ENCODE measurements at places on chromosomes 5 and 9.

GRCh38 chr5:175638305-175638704 is 19.6 kb upstream of the HRH2 start:
- no peak for DNase-seq

DNA sequence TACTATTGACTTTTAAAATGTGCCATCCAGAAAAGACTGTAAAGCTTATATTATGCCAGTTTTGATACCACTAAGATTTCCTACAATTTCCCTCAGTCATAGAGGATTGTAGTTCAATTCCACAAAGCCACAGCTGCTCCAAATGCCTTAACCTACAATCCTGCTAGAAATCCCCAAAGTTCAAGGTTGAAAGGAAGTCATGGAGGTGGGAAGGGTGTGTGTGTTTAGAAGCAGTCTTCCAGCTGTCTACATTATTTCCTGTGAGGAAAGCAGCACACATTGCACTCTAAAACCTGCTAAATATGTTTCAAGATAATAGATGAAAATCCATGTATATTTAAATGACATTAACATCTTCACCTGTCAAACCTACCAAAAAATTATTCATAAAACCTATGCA is 11.8 kb downstream of the EPB41L4A start:
- DNase-seq = no peak

DNA sequence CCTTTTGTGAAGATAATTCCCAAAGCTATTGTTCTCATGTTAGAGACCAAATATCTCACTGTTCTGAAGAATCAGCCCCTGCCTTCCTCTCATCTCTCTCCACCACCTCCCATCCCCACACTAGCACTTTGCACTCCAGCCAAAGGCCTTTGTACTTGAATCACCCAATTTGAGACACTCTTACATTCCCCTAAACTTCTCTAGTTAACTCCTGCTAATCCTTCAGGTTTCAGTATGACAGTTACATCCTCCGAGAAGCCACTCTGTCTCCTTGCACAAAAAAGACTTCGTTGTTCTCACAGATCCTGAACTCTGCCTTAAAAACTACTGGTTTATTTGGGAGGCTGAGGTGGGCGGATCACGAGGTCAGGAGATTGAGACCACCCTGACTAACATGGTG is 227.5 kb downstream of the PIK3R1 start:
- no peak for DNase-seq

DNA sequence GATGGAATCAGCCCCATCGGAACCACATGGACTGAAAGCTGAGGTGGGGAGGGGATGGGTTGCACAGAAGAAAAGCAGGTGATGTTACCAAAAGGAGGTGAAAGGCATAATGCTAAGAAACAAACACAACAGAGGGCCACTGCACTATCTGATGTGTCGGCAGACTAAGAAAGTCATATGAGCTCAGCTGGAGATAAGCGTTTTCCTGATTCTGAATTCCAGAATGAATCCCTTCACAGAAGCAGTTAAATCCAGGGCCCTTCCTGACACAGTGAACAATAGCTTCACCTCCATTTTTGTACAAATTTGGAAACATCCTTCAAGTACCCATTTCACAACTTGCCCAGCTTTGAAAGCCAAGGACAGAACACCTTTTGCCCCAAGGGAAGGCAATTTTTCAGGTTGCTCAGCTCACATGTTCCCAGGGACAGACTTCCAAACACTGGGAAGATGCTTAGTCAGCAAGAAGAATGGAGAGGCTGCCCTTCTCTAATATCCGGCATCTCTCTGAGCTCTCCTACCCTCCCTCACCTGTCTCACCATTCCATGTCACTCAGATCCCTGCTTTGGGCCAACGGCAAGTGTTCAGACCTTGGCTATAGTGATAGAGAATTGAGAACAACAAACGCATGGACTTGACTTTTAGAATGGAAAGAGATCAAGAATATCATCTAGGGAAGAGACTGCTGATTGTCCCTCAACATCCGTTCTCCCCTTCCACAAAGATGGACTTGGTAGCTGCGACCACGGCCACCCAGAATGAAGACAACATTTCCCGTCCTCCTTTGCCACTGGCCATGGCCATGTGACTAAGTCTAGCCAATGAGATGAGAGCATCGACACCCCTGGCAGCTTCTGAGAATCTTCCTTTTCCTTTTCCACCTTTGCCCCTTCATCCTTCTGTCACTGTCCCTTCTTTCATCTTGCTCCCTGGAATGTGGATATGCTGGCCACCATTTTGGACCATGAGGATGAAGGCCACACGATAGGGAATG is 68.6 kb upstream of the IL17B start:
- no peak for DNase-seq

- no peak for DNase-seq
Observed at GRCh38 chr9:90840696-90841095, 39.1 kb downstream of the SYK start.

- no peak for DNase-seq
Observed at GRCh38 chr5:98749046-98749445, 24.4 kb upstream of the RGMB start.

DNA sequence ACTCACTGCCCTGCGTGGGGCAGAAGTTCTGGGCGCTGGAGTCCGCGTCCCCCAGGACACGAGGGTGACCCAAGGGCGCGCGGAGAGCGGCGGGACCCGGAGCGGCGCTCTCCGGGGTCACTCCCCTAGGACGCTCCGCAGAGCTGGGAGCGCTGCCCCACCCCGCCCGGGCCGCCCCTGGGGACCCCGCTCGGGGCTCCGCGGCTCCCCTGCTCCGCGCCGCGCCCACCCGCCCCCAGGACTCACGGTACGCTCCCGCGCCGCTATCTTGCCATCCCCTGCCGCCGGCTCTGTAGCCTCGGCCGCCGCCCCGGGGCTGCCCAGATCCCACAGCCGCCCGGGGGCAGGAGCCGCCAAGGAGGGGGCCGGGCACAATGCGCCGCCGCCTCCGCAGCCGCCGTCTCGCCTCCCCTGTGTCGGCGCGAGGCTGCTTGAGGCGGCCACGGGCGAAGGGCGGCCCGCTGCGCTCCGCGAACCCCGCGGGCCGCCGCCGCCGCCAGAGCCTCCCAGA is 303 bp downstream of the LIFR start:
- no peak for DNase-seq

DNA sequence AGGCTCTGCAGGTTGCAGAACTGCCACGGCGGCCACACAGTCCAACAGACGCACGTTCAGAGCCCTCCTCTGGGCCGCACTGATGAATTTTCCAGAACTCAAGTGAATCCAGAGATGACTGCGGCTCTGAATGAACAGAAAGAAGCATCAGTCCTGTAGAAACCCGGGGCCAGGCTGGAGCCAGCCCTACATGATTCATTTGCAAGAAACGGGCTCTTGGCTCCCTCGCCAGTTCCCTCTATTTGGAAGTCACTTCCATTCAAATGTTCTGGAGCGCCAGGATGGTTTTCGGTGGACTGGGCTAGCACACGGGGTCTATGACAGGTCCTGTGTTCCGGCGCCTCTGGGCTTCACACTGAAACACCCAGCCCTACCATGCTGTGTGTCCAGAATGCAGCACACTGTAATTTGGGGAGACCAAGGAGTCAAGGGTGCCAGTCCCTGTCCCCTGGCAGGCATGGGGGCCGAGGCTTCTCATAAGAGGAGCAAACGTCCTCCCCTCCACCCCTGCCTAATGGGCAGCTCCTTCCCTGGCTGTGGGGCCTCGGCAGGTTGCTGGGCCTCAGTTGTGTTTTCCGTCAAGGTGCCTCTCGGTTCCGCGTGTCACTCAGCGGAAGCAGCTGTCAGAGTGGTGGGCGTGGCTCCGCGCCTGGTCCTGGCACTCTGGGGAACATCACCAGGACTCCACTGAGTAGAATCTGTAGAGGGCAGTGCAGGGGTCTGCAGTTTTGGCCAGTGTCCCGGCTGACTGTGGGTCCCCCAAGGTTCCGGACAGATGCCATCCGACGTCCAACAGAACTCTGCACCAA is 18.1 kb upstream of the COL5A1 start:
- no peak for DNase-seq

DNA sequence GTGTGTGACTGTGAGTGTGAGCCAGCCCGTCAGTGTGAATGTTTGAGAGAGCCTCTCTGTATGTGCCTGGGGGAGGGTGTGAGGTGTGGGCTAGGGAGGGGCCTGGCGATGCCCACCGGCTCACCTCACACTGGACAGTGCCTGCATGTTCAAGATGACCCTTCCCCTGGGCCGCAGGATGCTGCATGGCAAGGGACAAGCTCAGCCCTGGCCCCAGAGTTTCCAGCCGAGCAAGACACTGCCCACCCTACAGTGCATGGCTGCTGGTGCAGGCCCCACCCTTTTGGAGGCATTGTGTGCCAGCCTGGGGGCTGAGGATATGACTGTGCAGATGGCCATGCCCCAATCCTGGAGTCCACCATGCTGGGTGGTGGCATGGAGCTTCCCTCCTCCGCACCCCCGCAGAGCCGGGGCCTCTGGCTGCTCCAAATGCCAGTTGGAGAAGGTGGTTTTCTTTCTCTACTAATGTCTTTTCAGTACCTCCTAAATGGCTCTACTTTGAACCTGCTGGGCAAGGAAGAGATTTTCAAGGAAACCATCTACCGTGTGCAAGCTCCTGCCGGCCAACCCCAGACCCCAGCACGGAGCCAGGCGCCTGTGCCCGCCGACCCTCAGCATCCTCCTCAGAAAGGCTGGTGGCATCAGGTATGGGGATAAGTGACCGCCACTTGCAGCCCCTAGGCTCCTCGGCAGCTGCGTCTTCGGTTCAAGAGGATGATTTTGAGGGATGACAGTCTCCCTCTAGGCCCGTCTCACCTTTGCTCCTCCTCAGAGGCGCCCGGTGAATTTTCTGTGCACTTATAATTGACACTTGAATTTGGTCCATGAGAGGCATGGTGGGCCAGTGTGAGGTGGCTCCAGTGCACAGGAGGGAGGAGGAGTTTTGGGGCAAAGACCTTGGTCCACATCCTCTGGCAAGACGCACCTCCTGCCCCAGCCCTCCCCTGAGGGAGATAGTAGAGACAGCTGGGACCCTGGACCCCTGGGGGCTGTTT is 27.7 kb downstream of the FGD3 start:
- no peak for DNase-seq

GRCh38 chr9:76576344-76576743 is 117.4 kb downstream of the GCNT1 start:
- peak; percentile 31 for DNase-seq

DNA sequence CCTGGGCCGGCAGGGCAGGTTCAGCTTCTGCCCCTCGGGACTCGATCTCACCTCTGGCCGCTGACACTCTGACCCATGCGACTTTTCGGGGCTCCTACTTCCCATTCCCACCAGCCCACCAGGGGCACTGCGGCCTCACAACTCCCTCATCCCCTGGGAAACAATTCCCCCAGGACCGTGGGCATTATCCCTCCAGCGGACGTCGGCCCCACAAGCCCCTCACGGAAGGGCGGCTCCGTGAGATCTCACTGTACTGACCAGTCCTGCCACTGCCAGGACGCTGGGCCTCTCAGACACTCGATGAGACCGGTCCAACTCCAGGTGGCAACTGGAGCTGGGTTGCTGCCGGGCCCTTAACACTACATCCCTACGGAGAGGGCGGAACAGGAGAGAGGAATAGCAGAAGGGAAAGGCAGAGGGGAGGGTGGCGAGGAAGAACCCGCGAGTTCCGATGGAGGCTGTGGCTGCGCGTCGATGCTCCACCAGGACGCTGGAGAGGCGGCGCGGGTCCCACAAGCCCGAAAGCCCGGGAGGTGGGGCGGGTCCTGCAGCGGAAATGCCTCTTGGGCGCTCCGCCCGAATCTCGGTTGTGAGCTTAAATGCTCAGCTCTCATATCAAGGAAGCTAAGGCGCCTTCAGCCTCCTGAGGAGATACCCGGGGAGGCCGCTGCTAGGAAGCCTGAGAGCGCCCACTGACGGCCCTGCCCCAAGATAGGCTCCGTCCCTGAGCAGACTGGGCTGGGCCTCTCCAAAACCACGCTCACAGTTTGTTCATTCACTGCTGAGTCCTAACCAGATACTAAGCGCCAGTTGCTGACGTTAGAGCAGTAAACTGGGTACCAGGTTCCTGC is 36.3 kb downstream of the VCP start:
- DNase-seq = no peak

DNA sequence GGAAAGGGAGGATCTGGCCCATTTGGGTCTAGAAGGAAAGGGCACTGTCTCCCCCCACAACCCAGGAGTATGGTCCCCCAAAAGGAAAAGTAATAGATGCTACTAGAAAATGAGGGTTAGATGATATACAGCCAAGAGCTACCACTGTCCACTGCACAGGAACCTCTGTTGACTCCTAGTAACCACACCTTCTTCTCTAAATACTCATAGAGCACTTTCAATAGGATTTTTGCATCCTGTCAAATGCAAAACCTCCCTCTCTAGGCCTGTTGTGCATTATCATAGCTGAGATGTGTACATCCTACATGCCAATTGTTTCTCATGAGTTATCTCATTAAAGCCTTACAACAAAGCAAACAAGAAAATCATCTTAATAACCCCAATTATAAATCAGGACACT is 66.8 kb downstream of the THBS4 start:
- DNase-seq = no peak

GRCh38 chr9:127568618-127568970 is 43.5 kb upstream of the STXBP1 start:
- peak; percentile 34 for DNase-seq

DNA sequence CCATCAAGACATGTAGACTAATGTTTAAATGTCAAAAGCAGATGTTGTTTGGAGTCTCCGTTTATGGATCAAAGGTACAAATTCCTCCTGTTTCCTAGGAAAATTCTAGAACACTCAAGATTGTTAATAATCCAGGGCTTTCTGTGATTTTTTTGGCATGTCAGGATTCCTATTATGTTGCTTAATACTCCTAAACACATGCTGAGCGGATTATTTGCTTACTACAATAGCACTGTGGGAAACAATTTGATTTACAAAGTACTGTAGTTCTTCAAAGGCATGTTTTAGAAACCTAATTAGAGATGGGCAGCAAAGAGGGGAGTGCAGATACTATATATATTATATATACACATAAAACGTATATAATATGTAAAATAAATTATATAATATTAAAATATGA is 19.0 kb upstream of the SCAMP1 start:
- no peak for DNase-seq

- DNase-seq = peak; percentile 90
Observed at GRCh38 chr5:80516826-80517225, 28.9 kb downstream of the FAM151B start.

GRCh38 chr5:96868603-96869371 is 7.5 kb upstream of the ERAP2 start:
- DNase-seq = peak; percentile 75

GRCh38 chr5:111737716-111738115 is 19.3 kb downstream of the NREP start:
- DNase-seq = no peak

- DNase-seq = no peak
Observed at GRCh38 chr5:68260467-68260866, 44.9 kb downstream of the PIK3R1 start.

GRCh38 chr5:125112196-125112595 is 365.8 kb upstream of the ZNF608 start:
- DNase-seq = no peak

GRCh38 chr9:137974746-137975526 is 97.4 kb downstream of the CACNA1B start:
- no peak for DNase-seq

All from SJCRH30 (cell line).